ENCODE measurements at places on chromosomes 16 and 17. TPM values are rescaled to one million over a fixed set of nuclear protein-coding genes. Genes with fewer than 3 reads are reported as not detected.

The USH1G gene
- total RNA-seq = not detected

The PABPN1L gene
- total RNA-seq = not detected

The KCTD19 gene
- total RNA-seq = not detected

The MARVELD3 gene
- not detected for total RNA-seq

The TSPAN10 gene
- total RNA-seq = 1.4 TPM

The ST6GALNAC2 gene
- not detected for total RNA-seq

The KRTAP1-1 gene
- total RNA-seq = not detected

The USP43 gene
- total RNA-seq = 0.39 TPM

The OR2C1 gene
- total RNA-seq = not detected

The TUBG1 gene
- total RNA-seq = 55.9 TPM

The BOLA2 gene
- 31.6 TPM for total RNA-seq

The NLRC3 gene
- total RNA-seq = not detected

The TOX3 gene
- not detected for total RNA-seq

The KRTAP9-2 gene
- not detected for total RNA-seq

The SCARF1 gene
- total RNA-seq = not detected

The TBC1D3I gene
- not detected for total RNA-seq

The SOX15 gene
- 0.20 TPM for total RNA-seq

The SLC16A13 gene
- total RNA-seq = 0.39 TPM

The MPP2 gene
- 1.1 TPM for total RNA-seq

The KRTAP4-8 gene
- total RNA-seq = not detected

The ALDH3A1 gene
- 0.20 TPM for total RNA-seq

The DNAAF8 gene
- 0.59 TPM for total RNA-seq

The TEX14 gene
- 0.73 TPM for total RNA-seq

The KCNG4 gene
- not detected for total RNA-seq

The TBC1D3H gene
- not detected for total RNA-seq

The HBA1 gene
- total RNA-seq = not detected

The ABCA6 gene
- total RNA-seq = 114 TPM

The GNAO1 gene
- total RNA-seq = under 0.01 TPM

The HS3ST3A1 gene
- total RNA-seq = 9.9 TPM
